Forelimb muscle (tissue), 1 donor: ENCODE measurements at places on chromosomes 5 and 9. TPM values are rescaled to one million over a fixed set of nuclear protein-coding genes. Genes with fewer than 3 reads are reported as not detected.

Gene TTLL11
- 30.4 TPM for polyA plus RNA-seq

Gene CAMK2A
- polyA plus RNA-seq = 96.2 TPM

Gene IGFBPL1
- polyA plus RNA-seq = 0.67 TPM

GRCh38 chr5:14735944-14736343 is 71.4 kb downstream of the OTULIN start:
- no peak for DNase-seq

GRCh38 chr9:19162956-19163355 is 35.7 kb upstream of the PLIN2 start:
- DNase-seq = no peak

DNA sequence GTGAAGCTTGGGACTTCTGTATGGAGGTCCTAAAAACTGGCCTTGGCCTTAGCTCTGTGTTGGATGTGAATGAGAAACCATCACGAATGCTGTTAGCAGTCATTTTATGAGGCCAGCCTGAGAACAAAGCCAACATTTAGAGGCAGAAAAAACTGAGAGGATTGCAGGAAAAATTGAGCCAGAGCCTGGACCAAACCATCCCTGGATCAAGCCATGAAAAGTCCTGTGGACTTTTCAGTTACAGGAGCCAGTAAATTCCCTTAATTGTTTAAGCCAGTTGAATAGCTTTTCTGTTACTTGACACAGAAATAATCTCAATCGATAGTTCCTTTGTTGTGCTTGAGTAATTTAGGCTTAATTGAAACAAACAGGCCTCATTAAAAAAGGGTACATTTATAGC is 42.6 kb upstream of the SPATA31D4 start:
- DNase-seq = no peak

- DNase-seq = no peak
These were observed 14.4 kb upstream of the PAIP1 start for GRCh38 chr5:43571237-43571636.
